Activated T-cell treated with anti-CD3 and anti-CD28 coated beads, Interleukin-2, amount 50 U/mL, for 48 hours (primary cell): ENCODE measurements at places on chromosomes 6 and 20.

DNA sequence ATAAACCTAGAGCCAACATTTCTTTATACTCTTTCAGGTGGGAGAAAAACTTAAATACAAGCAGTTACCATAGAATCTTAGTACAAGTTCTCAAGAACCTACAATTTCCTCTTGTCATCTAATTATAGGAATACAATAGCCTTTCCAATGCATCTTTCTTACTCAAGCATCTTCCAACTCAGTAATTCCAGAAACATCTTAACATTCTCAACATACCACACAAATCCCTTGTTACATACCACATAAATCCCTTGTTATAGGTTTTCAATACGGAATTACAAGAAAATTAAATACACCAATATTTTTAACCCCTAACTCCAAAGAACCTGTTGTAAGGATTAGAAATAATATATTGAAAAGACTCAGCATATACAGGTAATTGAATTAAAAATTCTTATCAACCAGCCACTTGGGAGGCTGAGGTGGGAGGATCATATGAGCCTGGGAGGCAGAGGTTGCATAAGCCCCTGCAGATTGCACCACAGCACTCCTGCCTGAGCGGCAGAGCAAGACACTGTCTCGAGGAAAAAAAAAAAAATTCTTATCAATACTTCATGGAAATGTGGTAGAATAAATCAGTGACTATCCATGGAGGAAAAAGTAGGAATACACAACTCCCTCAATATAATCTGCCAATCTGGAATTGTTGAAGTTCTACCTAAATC lies 127.5 kb upstream of the CCDC28A start:
- no peak for DNase-seq

DNA sequence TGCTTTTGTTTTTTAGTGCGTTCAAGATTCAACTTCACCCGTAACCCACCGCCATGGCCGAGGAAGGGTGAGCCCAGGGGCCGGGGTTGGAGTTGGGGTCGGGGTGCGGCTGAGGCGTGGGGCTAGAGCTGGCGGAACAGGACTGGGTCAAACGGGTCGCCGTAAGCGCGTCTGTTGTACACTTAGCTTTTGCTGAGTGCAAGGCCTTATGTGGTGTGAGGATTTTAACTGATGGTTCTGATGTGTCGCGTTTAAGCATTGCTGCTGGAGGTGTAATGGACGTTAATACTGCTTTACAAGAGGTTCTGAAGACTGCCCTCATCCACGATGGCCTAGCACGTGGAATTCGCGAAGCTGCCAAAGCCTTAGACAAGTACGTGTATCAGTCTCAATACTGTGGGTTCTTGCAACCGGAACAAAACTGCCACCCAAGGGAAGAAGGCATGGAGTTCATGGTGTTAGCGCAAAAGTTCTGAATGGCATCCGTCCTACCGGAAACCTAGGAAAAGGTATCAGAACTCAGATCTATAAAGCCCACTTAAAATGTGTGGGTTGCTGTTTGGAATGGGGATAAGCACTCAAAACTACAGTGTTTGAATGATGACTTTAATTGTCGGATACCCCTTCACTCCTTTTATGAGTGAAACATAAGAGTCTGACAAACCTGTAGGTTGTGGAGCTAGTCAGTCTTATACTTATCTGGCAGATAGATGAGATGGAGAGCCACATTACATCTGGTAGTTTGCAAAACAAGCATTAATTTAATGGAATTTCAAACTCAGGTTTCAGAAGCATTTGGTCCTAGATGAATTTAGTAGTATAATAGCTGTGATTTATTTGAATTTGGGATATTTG lies 574 bp downstream of the RPS12 start:
- peak; percentile 61 for DNase-seq

DNA sequence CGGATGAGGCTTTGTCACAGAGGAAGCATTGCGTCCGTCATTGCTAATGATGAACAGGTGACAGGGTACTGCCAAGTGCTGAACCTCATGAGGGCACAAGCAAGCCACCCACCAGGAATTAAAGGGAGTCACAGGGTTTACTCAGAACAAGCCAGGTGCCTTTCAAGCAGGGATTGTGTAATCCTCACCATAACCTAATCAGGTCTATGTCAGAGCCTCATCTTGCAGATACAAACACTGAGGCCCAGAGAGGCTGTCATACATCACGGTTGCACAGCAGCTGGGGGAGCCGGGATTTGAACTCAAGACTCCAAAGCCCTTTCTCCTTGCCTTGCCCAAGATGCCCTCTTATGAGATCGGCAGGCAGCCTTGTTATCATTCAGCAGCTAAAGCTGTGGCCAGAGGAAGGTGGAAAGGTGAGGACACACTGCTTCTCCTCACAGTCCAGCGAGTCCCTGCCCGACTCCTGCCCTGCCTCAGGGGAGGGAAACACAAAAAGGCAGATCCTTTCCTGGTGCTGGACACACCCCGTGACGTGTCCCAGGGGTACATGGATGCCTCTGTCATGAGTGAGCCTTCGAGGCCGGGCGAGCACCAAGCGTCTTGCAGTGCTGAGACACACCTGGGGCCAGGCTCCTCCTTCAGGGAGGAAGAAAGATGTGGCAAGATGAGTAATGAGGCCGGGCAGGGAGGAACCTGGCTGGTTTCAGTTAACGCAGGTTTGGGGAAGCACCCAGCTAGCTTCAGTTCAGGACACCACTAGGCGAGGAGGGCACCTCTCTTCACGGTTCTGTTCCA lies 214.9 kb downstream of the LY86 start:
- peak; percentile 46 for DNase-seq

DNA sequence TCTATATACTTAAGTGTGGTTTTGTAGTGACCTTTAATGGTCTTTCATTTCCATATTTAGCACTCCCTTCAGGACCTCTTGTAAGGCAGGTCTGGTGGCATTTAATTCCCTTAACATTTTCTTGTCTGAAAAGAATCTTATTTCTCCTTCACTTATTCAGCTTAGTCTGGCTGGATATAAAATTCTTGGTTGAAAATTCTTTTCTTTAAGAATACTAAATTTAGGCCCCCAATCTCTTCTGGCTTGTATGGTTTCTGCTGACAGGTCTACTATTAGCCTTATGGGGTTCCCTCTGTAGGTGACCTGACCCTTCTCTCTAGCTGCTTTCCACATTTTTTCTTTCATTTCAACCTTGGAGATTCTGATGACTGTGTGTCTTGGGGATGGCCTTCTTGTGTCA lies 236.9 kb downstream of the THBS2 start:
- no peak for DNase-seq

DNA sequence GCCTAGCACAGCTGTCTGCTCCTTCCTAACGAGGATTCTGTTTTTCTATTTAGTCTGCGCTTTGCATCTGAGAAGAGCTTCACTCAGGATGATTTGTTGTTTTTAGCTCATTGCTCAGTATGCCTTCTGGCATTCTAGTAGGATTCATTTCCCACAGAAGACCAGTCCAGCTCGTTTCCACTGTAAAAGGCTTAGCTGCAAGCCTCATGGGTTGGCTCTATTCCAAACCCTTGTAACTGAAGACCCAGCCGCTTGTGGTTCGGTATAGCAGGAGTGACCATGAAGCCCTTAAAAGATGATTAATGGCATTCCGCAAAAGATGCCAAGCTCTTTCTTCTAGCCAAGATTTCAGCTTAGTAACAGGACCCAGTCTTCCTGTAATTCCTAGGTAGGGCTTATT lies 7.2 kb downstream of the ADGRF1 start:
- no peak for DNase-seq

- peak; percentile 56 for DNase-seq
Observed at GRCh38 chr6:3356056-3356823, 97.5 kb downstream of the PSMG4 start.

DNA sequence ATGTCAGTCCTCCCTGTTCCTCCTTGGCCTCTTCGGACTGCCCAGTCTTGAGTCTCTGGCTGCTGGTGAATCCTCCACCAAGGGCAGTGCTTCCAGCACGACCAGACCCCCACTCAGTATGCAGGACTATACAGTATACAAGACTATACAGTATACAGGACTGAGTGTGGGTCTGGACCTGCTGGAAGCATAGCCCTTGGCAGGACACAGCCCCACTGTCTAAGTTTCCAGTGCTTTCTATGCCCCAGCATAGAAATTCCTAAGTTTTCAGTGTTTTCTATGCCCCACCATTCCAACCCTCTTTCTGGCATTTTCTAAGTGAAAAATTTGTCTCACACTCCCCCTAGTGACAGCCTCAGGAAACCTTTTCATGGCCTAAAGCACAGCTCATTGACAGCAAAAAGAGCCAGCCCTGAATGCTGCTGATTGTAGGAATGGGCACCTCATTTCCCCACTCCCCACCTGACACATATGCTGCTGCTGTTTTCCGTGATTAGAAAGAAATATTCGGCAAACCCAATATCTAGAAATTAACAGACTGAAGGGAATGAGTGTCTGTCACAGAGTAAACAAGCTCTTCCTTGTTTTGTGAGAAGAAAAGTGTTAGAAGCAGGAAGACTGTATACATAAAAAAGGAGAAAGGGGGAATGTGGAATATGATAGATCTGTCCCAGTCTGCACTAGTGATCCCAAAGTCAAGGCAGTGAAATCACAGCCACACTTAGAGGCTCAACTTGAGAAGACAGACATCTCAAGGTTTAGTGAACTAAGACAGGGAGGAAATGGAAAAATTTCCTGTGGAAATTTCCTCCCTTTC lies 206.9 kb downstream of the IBTK start:
- peak; percentile 19 for DNase-seq

DNA sequence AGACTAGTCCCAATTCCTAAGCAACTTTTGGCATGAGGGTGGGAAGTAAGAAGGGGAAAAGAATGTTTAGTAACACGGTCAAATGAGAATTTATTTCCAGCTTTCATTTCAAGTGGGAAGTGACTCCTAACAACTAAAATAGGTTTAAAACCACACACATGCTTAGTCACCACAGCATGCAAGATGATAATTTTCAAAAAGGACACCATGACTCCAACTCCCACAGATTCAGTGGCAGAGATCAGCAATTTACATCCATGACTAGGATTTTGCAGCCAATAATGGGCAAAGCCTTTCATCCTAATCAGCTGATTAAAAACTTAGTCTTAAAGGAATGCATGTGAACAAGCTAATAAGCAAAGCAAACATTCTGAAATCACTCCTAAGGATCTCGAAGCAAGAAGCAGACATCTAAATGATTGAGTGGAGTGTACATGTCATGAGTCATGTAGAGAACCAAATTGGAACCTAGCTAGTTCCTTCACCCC lies 48.1 kb upstream of the GCLC start:
- no peak for DNase-seq

DNA sequence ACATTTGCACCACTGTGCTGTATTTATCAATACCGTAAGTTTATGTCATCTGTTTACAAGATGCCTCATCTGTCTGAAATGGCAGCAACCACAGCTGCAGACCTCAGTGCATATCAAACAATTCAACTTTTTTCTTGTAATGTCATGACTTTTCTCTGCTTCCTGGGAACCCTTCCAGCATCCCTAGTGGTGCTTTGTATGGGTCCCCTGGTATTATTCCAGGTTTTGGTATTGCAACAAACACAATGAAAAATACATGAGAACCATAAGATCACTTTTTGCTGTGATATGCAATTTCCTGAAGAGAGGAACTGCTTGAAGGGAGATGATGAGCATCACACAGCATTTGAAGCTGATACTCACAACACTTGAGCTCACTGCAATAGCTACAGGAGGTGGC lies 12.0 kb upstream of the TXNDC5 start:
- no peak for DNase-seq

DNA sequence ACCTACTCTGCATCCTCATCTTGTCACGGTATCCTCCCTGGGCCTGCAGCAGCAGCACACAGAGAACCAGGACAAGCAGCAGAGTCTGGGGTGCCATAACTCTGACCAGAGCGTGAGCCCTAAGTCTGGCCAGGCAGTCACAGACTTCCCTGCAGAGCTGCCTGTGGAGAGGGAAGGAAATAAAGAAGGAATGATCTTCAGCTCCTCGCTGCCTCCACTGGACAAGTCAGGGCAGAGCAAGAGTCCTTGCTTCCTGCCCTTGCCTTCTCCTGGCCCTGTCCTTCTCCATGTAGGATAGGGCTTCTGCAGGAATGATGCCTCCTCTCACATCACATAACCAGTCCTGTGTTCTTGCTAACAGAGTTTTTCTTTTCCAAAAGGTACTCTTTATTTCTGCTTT lies 15.9 kb upstream of the WFDC11 start:
- DNase-seq, result no peak

- DNase-seq, result no peak
Observed at GRCh38 chr6:168025831-168026710, 28.6 kb downstream of the KIF25 start.

DNA sequence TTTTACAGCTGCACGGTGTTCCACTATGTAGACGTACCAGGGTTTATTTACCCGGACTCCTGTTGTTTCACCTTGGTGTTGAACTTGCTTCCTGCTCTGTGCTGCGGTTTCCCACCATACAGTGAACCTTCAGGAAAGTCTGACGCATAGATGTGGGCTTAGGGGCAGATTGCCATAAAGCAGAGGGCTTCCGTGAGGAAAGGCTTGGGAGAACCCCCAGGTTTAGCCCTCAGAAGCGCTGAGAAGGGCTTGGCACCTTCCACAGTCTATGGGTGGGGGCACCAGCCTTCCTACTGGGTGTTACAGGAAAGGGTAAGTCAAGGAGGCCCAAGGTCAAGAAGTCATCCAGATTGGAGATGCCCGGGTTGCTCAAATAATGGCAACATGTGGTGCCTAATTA lies 19.2 kb upstream of the MRPS18A start:
- no peak for DNase-seq

- DNase-seq, result no peak
Observed at GRCh38 chr20:33450867-33451266, 7.3 kb upstream of the SNTA1 start.

DNA sequence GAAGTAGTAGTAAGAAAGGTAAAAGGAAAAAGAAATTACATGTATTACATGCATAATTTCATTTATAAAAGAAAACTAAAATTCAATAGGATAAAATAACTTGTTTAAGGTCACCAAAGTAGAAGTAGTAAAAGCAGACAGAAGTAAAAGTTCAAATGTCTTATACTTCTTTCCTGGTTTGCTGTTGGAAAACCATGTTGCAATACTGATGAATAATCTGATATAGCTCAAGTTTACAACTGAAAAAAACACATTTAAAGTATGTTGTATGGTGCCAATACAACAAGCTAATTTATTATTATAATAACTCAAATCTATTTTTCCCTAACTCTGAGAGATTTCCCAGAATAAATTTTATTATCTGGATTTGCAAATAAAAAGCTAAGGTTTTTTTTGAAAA lies 78.3 kb downstream of the PHIP start:
- no peak for DNase-seq

DNA sequence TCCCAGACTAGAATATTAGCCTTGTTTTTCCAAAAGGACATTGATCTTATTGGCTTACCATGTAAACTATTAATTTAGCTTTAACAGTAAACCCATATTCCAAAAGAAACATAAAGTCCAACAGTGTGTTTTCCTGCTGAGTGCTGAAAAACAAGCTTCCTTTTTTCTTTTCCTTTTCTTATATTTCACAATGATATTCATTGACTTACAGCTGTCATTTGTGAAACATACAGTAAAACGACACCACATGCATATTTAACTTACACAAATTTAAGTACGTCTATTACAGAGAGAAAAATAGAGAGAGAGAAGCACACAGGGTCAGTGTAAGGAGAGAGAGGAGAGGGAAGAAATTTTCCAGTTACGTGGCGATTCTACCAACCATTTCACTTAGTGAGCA lies 543.9 kb upstream of the JARID2 start:
- no peak for DNase-seq
